ENCODE measurements at places on chromosomes 12 and 14. TPM values are rescaled to one million over a fixed set of nuclear protein-coding genes. Genes with fewer than 3 reads are reported as not detected.

NOVA1 gene
- total RNA-seq: 1.1 TPM

ST8SIA1 gene
- total RNA-seq: 0.15 TPM

SAMD4A gene
- total RNA-seq: 57.0 TPM

SRGAP1 gene
- 13.2 TPM for total RNA-seq

PTHLH gene
- 1.8 TPM for total RNA-seq

WIF1 gene
- not detected for total RNA-seq

RNU4-1 gene
- 1,738 TPM for total RNA-seq

C12orf50 gene
- not detected for total RNA-seq

DNA sequence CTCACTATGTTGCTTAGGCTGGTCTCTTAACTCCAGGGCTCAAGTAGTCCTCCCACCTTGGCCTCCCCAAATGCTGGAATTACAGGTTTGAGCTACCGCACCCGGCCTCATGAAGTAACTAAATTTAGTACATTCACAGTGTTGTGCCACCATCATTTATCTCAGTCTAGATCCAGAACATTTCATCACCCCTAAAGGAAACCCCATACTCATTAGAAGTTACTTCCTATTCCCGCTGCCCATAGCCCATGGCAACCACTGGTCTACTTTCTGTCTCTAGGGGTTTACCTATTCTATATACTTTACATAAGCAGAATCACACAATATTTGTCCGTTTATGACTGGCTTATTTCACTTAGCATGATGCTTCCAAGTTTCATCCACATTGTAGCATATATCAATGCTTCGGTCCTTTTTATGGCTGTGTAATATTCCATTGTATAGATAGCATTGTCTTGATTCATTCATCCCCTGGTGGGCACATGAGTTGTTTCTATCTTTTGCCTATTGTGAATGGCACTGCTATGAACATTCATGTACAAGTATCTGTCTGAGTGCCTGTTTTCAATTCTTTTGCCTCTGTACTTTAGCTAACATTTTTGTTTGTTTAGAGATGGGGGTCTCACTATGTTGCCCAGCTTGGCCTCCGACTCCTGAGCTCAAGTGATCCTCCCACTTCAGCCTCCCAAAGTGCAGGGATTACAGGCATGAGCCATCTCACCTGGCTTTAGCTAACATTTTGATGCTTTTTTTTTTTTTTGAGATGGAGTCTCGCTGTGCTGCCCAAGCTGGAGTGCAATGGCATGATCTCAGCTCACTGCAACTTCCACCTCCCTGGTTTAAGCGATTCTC, 10.2 kb upstream of the SH2B3 start:
- no peak for DNase-seq
- no peak overlapping the region for H3K4me3 ChIP-seq

DNA sequence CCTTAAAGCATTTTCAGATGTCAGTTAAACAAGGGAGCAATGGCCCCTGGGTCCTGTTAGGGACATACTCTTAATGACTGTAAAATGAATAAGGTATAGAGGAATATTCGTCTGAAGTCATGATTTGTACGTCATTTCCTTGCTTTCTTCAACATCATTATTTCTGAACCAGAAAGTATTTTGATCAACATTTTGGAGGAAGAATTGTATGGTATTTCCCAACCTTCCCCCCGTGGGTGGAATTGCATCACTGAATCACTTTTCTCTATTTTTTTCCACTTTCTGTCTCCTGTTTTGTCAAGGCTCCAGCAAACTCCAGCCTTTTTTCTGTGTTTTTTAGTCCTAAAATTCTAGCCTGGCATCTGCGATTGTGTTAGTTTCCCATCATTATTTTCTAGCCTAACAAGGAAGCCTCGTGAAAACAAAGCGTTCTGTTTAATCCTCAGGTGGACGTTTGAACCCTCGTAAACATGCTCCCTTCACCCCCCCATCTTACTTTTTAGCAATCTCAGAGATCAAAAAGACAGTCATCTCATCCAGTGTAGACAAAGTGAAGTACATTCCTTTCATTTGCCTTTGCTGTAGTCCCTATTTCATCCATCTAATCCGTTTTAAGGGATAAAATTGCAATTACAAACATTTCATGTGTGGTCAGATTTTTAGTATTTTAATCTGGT, 62.3 kb downstream of the ETV6 start:
- peaks cover 49% of the 10 kb centered on the region for H3K4me1 ChIP-seq
- H3K36me3 ChIP-seq: peaks cover 7% of the 10 kb centered on the region
- H3K27ac ChIP-seq: peak overlapping the region; percentile 15

DNA sequence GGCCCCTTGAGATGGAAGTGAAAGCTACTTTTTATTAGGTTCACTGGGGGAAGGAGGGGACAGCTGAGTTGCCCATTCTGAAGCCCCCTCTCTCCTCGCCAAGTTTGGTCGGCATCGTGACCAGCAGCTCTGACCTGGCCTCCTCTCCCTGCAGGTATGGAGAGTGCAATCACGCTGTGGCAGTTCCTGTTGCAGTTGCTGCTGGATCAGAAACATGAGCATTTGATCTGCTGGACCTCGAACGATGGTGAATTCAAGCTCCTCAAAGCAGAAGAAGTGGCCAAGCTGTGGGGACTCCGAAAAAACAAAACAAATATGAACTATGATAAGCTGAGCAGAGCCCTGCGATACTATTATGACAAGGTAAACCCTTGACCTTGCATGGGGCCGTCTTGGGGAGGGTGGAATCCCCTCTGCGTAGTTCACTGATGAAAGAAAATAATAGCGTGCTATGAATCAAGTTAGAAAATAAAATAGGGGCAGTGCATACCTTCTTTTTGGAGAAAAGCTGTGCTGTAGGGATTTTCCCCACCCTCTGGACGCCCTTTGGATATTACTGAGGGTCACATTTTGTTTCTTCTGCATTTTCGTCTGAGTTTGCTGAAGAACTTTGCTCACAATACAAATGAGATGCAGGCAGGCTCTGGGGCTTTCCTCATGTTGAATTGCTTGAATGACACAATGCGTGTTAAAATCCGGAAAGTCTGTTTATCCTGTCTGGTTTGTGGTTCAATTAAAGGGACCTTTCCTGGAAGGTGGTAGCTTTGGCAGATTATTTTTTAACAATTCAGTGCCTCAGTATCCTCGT, 29.4 kb downstream of the ELK3 start:
- H3K4me3 ChIP-seq: no peak overlapping the region
- H3K4me1 ChIP-seq: peaks cover 66% of the 10 kb centered on the region
- no peaks in the 10 kb centered on the region for H3K27me3 ChIP-seq
- H3K36me3 ChIP-seq: peaks cover 1% of the 10 kb centered on the region
- H3K27ac ChIP-seq: no peak overlapping the region

DNA sequence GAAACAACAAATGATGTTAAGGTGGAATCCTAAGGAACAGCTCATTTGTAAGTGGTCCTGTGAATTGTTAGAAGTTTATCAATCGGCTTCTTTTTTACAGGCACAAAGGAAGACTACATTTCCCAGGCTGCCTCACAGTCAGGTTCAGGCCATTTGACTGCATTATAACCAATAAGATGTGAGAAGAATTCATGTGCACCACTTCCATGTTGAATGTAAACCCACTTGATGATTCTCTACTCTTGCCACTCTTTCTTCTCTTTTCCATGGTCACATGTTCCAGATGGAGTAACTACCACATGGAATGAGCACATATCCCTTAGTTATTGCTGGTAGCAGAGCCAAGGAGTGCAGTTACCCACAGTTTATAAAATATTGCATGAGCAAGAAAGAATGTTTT, 67.1 kb upstream of the GZMB start:
- no peak overlapping the region for H3K27ac ChIP-seq
- no peak for DNase-seq
- no peak overlapping the region for H3K4me3 ChIP-seq

GRCh38 chr12:49962861-49963765, 1.4 kb downstream of the AQP5 start:
- H3K4me1 ChIP-seq: peaks cover 29% of the 10 kb centered on the region
- no peak overlapping the region for H3K27ac ChIP-seq
- no peaks in the 10 kb centered on the region for H3K36me3 ChIP-seq
- H3K4me3 ChIP-seq: no peak overlapping the region
- no peak for DNase-seq
- peaks cover 14% of the 10 kb centered on the region for H3K27me3 ChIP-seq

- DNase-seq: no peak
- H3K36me3 ChIP-seq: no peaks in the 10 kb centered on the region
- no peak overlapping the region for H3K27ac ChIP-seq
These were observed 131.1 kb downstream of the ACSS3 start for GRCh38 chr12:81209012-81209411.

GRCh38 chr14:95137164-95137803, 20.0 kb downstream of the DICER1 start:
- peaks cover 2% of the 10 kb centered on the region for H3K36me3 ChIP-seq
- H3K27ac ChIP-seq: no peak overlapping the region
- peaks cover 44% of the 10 kb centered on the region for H3K4me1 ChIP-seq
- H3K4me3 ChIP-seq: no peak overlapping the region

- no peak for DNase-seq
- H3K4me1 ChIP-seq: peaks cover 67% of the 10 kb centered on the region
- peaks cover 24% of the 10 kb centered on the region for H3K36me3 ChIP-seq
- no peak overlapping the region for H3K4me3 ChIP-seq
These were observed 8.7 kb downstream of the SAV1 start for GRCh38 chr14:50659327-50659974.

GRCh38 chr12:104805186-104805585, 152.9 kb downstream of the SLC41A2 start:
- no peaks in the 10 kb centered on the region for H3K4me1 ChIP-seq
- no peak overlapping the region for H3K27ac ChIP-seq
- no peak for DNase-seq
- H3K36me3 ChIP-seq: peaks cover 2% of the 10 kb centered on the region
- no peaks in the 10 kb centered on the region for H3K27me3 ChIP-seq

GRCh38 chr12:128745772-128746689, 77.7 kb downstream of the SLC15A4 start:
- no peak overlapping the region for H3K4me3 ChIP-seq
- no peak overlapping the region for H3K27ac ChIP-seq
- H3K27me3 ChIP-seq: peaks cover 4% of the 10 kb centered on the region
- no peaks in the 10 kb centered on the region for H3K4me1 ChIP-seq
- DNase-seq: no peak
- no peaks in the 10 kb centered on the region for H3K36me3 ChIP-seq

DNA sequence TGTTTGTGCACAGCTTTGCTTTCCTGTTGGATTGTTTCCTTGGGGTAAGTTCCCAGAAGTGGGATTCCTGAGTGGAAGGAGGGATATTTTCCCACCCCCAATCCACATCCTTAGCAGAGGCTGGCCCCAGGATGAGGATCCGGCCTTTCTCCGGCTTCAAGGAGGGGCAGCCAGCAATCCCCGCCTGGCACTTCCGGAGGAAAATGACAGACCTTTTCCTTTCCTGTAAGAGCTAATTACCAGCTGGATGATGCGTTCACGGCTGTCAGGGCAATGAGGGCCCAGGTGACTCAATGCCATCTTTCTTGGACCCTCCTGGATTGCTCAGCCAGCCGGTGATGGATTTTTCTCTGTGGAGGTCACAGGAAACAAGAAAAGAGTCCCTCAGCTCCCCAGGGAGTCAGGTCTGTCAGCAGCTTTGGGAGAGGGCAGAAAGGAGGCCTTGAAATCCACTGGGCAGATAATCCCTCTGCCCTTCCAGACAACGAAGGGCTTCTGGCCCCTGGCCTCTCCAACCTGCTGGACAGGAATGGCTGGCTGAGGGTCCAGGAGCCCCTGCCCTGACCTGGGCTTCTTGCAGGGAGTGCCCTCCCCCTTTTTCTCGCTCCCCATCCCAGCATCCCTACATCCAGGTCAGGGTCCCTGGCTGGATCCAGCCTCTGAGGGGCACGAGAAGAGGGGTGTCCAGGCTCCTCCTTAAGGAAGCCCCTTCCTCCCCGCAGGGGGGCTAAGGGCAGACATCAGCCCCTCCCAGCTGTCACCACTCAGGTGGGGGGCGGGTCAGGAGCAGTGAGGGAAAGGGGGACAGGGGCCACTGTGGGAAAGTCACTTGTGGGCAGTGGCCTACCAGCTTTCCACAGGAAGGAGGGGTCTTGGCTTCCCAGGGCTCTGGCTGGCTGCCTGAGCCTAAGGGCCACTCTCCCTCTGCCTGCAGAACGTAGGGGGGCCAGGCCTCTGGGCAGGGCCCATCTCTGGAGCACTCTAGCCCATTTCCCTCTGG, 16.1 kb upstream of the CCDC85C start:
- no peak for DNase-seq
- no peaks in the 10 kb centered on the region for H3K27me3 ChIP-seq
- H3K4me3 ChIP-seq: no peak overlapping the region
- no peak overlapping the region for H3K27ac ChIP-seq

- no peak overlapping the region for H3K27ac ChIP-seq
- DNase-seq: no peak
- H3K36me3 ChIP-seq: no peaks in the 10 kb centered on the region
- no peaks in the 10 kb centered on the region for H3K27me3 ChIP-seq
These were observed 111.3 kb downstream of the SYNE2 start for GRCh38 chr14:63964113-63964512.

DNA sequence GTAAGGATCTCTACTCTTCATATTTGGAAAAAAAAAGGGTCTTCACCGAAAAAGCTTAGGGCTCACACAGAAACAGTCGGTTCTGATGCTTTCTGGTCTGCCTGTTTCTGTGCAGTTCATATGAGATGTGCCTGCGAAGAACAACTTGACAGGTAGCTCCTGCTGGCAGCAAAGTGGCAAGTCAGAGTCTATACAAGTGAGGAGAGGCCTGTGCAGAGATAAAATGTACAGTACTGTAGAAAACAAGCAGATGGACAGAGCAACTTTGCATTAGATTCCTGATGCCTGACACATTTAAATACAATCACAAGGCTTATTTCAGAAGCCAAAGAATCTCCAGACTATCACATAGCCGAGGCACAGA, 936.0 kb downstream of the DIO2 start:
- H3K27me3 ChIP-seq: peaks cover 26% of the 10 kb centered on the region

- H3K4me3 ChIP-seq: no peak overlapping the region
- H3K27ac ChIP-seq: no peak overlapping the region
- peaks cover 8% of the 10 kb centered on the region for H3K4me1 ChIP-seq
- H3K27me3 ChIP-seq: peaks cover 66% of the 10 kb centered on the region
- DNase-seq: no peak
These were observed 12.1 kb upstream of the PPP4R4 start for GRCh38 chr14:94161981-94162380.

DNA sequence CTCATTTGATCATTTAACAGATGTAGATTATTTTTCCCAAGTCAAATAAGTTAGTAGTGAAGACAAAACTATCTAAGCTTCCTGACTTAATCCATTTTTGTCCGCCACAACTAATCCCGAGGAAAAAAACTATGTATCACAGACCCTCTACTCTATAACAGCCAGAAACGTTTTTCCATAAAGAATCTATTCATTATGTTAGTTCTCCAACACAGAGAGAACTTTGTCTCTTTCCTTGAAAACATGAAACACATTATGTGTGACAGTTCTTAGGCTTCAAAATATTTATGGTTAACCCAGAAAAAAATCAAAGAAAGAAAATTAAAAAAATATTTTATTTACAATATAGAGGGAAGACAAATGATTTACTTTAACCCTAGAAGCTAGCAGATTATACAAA, 100.1 kb downstream of the PLEKHG7 start:
- H3K4me3 ChIP-seq: no peak overlapping the region
- peaks cover 3% of the 10 kb centered on the region for H3K4me1 ChIP-seq
- no peak overlapping the region for H3K27ac ChIP-seq
- no peak for DNase-seq
- peaks cover 28% of the 10 kb centered on the region for H3K36me3 ChIP-seq
- H3K27me3 ChIP-seq: no peaks in the 10 kb centered on the region

- peaks cover 31% of the 10 kb centered on the region for H3K4me1 ChIP-seq
- H3K36me3 ChIP-seq: peaks cover 1% of the 10 kb centered on the region
- DNase-seq: peak; percentile 95
- peak overlapping the region; percentile 93 for H3K27ac ChIP-seq
- no peaks in the 10 kb centered on the region for H3K27me3 ChIP-seq
These were observed 730 bp downstream of the PPP1R3E start for GRCh38 chr14:23301969-23302289.

GRCh38 chr14:58763210-58763609, 125.4 kb downstream of the DACT1 start:
- H3K4me3 ChIP-seq: no peak overlapping the region
- H3K36me3 ChIP-seq: no peaks in the 10 kb centered on the region
- H3K27me3 ChIP-seq: no peaks in the 10 kb centered on the region
- no peak for DNase-seq

Measured in chondrocyte (in vitro differentiated cells).